ENCODE measurements at places on chromosomes 4 and X.

DNA sequence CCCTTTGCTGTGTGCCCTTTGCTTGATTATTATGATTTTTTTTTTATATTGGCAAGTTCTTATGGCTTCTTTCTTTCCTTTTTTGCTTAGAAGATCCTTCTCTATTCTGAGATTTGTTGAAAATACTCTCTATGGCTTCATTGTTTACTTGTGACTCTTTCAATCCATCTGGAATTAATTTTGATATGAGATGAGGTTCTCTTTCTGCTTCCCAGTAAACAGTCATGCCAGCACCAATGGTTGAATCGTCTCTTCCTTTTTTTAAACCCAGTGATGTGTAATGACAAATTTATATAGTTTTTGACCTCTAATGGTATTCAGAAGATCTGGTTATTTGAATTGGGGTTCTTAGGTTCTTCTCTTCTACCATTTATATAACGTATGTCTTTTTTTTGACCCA is 121.8 kb downstream of the ARHGAP10 start:
- DNase-seq = peak; percentile 80

GRCh38 chrX:155966876-155967275 is 30.6 kb upstream of the IL9R start:
- DNase-seq = no peak

- DNase-seq = no peak
These were observed 611.4 kb downstream of the KCTD8 start for GRCh38 chr4:43837171-43837570.

- DNase-seq = no peak
These were observed 225.8 kb downstream of the GABRG1 start for GRCh38 chr4:45897946-45898585.

GRCh38 chr4:152735906-152736305 is 43.6 kb downstream of the TIGD4 start:
- DNase-seq = no peak

DNA sequence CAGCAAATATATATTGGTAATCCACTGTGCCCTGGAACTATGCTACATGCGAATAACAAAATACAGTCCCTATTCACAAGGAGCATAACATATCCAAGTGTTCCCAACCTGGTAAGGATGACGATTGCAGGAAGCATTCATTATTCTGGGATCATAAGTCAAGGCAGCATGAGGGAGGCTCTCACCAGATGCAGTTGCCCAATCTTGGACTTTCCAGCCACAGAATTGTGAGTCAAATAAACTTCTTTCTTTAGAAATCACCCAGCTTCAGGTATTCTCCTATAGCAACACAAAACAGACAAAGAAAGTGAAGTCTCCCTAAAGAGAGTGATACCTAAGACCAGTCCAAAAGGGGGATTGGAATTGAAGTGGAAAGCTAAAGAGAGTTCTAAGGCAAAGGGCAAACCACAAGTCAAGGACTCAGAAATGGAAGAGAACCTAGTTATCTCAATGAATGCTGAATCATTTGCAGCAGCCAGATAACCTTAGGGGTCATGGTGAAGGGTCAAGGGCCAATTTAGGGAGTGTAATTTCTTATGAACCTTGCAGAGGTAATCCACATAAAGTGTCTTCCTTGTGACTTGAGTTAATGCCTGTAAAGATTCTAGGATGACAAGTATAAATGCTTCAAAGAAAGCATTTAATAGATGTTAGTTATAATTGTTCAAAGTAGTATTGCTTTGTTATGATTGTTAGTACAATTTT is 103.1 kb upstream of the PCDH7 start:
- DNase-seq = no peak

- no peak for DNase-seq
These were observed 430.2 kb upstream of the ZFP42 start for GRCh38 chr4:187565416-187565815.

- DNase-seq = peak; percentile 51
These were observed 193.5 kb upstream of the C1QTNF7 start for GRCh38 chr4:15234116-15234855.

DNA sequence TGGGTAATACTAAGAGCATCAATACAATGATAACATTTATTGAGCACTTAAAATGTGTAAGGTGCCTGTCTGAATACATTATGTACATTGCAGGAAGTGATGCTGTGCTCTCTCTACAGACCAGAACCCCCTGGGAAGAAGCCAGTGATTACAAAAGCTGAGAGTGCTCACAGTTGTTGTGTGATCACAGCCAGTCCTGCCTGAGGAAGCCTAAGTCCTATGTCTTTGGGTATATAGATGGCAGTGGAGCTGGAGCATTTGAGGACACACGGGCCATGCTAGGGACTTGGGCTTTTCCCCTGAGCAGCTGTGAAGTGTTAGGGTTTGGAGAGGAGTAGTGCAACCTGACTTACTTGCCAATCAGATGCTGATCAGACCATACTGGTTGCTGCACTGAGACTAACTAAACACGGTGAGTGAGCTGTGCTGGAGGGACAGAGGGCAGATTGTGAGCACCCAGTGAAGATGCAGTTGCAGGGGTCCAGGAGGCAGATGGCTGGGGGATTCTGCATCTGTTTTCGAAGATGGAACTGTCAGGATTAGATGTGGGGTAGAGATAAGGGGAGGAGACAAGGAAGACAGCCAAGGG is 60.8 kb upstream of the TBC1D14 start:
- DNase-seq = no peak

Data from GM03348 (cell line).